ENCODE measurements at places on chromosomes 13 and 19.

- DNase-seq: no peak
Observed at GRCh38 chr13:41494202-41494601, 36.9 kb downstream of the RGCC start.

DNA sequence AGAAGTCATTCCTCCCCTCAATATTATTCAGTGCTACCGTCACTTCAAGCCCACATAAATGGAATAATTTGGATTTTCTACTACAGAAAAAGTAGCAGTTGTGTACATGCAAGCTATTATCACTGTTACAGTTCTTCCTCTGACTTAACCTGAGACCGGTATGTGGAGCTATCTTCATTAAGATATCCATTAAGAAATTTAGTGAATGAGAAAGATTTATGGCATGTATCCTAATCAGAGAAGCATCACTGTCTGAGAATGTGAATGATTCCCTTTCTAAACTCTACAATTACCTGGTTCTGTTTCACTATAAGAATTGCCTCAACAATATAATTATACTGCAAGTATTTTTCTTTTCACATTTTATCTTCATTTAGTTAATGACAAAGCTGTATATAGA lies 278.7 kb downstream of the KLF5 start:
- no peak for DNase-seq

DNA sequence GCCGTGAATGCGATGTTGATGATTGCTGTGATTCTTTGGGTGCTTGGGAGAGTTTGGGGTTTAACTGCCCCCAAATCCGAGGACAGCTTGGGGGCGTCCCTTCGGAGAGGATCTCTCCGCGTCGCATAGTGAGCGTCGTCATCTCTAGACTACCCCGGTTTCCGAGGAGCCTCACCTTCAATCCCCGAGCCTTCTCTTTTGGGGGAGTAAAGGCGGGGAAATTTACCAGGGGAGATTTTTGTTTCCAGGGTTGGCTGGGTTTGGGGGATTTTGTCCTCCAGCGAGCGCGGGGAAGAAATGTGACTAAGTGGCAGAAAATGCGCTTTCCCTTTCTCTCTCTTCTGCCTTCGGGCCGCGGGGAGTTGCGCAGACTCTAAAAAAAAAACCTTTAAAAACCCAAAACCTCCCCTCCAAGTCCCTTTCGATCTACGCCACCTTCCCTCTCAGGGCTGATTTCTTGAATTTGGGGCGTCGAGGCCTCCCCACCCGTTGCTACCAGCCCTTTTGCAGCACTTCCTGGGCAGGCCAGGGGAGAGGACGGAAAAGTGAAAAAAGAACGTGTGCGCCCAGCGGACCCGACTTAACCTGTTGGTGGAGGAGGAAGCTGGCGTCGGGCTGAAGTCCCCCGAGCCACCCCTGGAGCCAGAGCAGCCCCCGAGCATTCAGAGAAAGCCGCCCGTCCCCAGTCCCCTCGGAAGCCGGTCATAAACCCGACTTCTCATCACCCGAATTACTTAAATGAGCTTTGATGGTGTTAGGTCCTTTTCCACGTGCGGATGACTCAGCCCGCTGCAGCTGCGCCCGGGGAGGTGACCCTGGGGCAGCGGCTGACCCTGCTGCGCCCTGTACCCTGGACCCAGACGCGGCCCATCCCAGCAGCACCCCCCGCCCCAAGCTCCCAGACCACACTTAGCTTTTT lies 17.7 kb downstream of the NFIX start:
- peak; percentile 14 for DNase-seq

- no peak for DNase-seq
Observed at GRCh38 chr19:57068921-57069697, 50.7 kb upstream of the USP29 start.

GRCh38 chr19:658916-659839 lies 3.8 kb downstream of the RNF126 start:
- no peak for DNase-seq

DNA sequence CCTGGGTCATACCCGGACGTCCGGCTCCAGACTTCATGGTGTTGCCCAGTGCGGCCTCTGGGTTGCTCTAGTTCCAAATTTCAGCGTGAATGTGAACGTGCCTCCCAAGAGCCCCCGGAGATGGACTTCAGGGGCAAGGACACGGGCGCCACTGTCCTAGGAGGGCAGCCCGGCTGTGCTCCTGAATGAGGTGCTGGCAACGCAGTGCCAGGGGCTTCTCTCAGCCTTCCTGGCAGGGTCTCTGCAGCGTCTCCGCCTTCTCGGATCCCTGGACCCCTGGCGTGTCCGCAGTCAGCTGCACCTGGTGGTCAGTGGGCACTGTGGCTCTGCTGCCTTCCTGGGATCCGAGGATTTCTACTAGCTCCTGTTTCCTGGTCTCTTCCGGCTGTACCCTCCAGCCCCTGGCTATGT lies 101.7 kb upstream of the MCF2L start:
- no peak for DNase-seq

DNA sequence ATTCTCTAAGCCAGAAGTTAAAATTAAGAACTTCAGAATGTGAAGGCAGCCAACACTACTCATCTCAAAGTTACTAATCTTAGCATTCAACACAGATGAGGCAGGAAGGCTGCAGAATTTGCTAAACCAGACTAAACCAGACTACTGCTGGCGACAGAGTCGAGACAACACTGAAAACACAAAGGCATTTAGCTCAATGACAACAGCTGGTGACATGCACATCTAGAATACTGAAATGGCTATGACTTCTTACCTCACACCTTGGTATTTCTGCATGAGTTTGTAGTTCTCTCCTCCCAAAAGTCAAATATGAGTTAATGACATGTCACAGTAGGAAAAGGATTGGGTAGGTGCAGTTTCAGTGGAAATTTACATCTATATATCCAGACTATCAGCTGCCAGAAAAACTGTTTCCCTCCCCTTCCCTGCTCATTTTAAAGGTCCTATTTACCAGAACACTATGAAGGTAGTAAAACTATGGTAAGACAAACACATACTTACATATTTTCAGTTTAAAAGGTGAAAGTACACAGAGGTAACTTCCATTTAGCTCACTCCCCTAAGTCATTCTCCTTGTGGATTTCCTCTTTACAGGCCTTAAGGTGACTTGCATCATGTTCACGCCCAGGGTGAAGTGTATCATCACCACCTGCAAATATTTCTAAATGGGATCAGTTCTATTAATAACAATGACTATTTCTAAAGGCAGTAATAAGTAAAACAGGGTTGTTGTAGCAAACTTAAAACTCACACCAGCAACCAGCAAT lies 21.4 kb downstream of the FOXO1 start:
- no peak for DNase-seq

- DNase-seq: peak; percentile 32
Observed at GRCh38 chr13:30870049-30870884, 35.8 kb upstream of the MEDAG start.

GRCh38 chr19:35293363-35293739 lies 1.4 kb downstream of the MAG start:
- DNase-seq: no peak

GRCh38 chr13:28047757-28048388 lies 52.5 kb downstream of the FLT3 start:
- DNase-seq: no peak

DNA sequence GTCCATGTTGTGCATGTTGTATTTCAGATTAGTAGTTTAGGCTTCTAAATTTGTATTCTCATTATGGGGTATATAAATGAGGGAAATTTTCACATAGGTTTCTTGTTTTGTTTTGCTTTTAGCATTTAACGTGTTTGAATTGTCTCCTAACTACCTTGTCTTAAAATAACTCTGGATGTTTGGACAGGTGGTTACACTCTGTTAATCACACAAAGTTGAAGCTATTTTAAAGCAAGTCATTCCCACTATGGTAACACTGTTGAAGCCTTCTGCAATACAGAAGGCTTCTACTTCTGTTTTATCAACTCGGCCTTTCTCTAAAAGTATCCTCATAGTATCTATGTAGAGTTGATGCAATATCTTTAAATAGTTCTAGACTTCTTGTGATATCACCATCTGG lies 245.3 kb upstream of the HTR2A start:
- DNase-seq: no peak

GRCh38 chr19:4083677-4084546 lies 17.2 kb upstream of the ZBTB7A start:
- no peak for DNase-seq

DNA sequence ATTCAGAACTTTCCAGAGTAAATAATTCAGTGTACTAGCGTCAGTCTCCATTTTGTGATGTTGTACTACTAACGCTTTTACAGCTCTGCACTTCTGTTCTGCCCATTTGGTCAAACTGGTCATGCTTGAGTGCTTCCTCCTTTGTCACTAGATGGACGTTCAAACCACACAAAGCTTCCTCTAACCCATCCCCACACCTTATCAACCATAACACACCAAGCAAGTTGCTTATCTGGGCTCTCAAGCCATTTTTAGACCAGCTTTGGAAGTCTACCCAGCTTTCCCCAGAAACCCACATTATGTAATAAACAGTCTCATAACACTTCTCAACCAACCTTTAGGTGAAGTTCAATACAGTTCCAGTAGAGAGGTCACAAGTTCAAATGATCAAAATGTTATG lies 2.3 kb upstream of the ZNF347 start:
- DNase-seq: no peak

DNA sequence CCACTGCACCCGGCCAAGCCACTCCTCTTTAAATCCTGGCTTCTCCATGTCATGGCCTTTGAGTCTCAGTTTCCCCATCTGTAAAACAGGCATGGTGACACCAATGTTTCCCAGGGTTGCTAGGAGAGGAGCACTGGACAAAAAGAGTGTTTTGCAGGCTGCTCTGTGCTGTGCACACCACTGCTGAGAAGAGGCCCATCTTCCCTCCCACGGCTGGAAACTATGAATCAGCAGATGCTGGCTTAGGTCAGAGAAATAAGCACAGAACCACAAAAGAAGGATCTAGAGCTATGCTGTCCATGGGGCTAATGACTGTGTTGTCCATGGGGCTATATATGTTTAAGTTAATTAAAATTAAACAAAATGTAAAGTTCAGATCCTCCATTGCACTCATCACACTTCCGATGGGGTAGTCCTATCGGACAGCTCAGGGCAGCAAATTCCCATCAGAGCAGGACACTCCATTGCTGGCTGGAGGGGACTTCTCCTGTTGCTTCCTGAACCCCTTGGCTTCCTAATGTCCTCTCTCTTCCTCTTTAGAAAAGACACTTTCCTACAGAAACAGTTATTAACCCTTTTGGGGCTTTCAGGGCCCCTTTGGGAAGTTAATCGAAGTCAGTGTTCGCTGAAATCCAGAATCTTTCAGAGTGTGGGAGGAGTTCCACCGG lies 37.1 kb downstream of the TSHZ3 start:
- DNase-seq: peak; percentile 30

All from stimulated activated CD8-positive, alpha-beta memory T cell treated with anti-CD3 and anti-CD28 coated beads, Interleukin-15, amount 100 ng/mL, for 48 hours (primary cell).